K562 (cell line): ENCODE measurements at places on chromosomes 11 and 22.

- no peak for DNase-seq
Observed at GRCh38 chr11:66477263-66478201, 2.7 kb upstream of the DPP3 start.

- DNase-seq, result no peak
Observed at GRCh38 chr11:68081691-68082090, 39.5 kb downstream of the CHKA start.

DNA sequence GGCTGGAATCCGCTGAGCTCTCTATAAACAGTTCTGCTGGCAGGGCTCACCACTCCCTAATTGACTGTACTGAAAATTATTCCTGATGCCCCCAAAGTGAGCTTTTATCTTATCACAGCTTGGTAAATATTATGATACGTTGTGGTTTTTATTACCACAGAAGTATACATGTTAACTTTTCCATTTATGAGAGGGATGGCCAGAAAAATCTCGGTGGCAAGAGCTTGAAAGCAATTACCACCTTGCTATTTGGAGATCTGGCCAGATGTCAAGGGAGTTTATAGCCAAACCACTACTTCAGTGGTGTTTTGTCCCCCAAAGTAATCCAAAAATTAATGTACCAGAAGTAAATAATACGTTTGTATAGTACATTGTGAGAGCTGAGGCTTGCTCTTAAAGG, 75.4 kb upstream of the RCN1 start:
- no peak for DNase-seq

DNA sequence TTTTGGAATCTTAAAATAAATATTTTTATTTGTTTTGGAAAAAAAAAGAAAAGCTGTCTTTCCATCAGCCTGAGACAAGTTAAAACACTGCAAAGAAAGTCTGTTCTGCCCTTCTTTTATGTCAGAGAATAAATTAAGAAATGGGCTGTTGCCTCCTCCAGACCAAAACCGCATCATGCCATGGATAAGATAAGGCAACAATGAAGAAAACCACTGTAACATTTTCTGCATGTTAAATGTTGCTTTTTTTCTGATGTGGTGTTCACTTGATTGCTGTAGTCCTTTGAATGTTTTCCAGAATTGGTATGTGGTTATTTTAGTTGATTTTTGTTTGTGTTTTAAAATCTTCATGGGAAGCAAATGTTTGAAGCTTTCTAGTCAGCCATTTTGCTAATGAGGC, 319.2 kb upstream of the CNTN5 start:
- DNase-seq, result no peak

GRCh38 chr11:96373826-96374225, 15.9 kb downstream of the CCDC82 start:
- no peak for DNase-seq

DNA sequence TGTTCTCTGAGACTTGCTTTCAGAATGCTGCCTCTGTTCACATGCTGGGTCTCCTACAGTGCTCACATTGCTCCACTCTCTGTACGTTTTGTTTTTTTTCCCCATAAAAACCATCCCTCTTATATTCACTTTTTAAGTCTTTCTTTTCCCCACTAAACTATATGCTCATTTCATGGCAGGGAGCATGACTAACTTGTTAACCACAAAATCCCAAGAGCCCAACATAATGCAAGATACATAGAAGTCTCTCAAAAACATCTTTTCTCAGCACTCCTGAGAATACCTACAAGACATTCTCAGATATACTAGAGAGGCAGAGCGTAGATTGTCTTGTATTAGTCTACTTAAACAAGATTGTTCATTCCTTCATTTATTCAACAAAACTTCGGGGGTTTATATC, 73.3 kb downstream of the FAM76B start:
- no peak for DNase-seq

DNA sequence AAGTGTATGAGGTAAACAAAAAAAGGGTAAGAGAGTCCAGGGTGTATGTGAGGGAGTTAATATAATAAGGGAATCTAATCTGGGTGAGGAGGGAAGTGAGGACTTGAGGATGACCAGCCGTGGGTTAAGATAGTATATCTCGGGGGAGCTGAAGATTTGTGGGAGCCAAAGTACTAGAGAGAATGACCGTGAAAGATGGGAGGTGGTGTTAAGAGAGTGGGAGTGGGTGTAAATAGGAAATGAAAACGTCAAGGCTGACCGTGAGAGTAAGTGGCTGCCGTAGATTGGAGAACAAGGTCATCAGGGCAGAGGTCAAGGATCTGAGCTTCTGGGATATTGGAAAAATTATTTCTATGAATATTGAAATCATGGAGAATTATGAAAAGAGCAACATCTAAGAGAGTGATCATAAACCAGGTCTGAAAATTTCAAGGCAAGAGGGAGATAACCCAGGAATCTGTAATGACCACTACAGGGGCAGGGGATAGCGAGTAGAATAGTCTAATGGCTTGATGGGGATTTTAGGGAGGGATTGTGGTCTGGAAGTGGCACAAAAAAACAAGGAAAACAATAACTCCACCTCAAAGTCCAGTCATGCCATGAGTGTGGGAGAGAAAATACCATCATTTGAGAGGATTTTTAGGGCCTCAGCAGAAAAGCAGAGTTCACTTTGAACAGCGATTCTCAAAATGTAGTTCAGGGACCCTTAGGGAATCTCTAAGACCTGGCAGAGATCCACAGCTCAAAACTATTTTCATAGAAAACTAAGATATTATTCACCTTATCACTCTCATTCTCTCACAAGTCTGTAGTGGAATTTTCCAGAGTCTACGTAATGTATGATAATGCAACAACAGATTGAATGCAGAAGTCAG, 72.0 kb downstream of the PRR5L start:
- no peak for DNase-seq

- DNase-seq, result no peak
Observed at GRCh38 chr11:112106070-112106469, 19.4 kb downstream of the SDHD start.

GRCh38 chr11:23179609-23180008, 319.3 kb upstream of the CCDC179 start:
- no peak for DNase-seq

GRCh38 chr11:92482492-92483060, 258.0 kb downstream of the FAT3 start:
- no peak for DNase-seq
